ENCODE measurements at places on chromosomes 7 and 10.
A peak's percentile ranks its signal among the peaks of the same experiment; 100 is the strongest.

GRCh38 chr10:113987805-113988204 lies 55.9 kb upstream of the ADRB1 start:
- DNase-seq = no peak

DNA sequence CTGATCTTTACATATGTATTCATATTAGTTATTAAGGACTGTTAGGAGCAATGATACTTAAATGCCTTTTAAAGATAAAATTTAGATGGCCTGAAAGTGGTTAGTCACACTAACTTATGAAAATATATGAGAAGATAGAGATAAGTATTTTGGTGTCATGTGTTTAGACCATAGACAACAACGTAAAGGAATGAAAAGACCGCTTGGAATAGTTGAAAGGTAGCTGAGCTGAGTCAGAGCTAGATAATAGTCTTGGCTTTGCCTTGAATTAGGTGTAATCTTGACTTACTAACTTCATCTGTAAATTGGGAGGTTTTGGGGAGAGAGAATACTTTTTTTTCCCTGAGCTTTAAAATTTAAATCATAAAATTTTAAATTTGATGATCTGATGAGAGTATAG lies 127.0 kb downstream of the LYZL1 start:
- no peak for DNase-seq

GRCh38 chr7:158446706-158447105 lies 140.9 kb downstream of the PTPRN2 start:
- no peak for DNase-seq

DNA sequence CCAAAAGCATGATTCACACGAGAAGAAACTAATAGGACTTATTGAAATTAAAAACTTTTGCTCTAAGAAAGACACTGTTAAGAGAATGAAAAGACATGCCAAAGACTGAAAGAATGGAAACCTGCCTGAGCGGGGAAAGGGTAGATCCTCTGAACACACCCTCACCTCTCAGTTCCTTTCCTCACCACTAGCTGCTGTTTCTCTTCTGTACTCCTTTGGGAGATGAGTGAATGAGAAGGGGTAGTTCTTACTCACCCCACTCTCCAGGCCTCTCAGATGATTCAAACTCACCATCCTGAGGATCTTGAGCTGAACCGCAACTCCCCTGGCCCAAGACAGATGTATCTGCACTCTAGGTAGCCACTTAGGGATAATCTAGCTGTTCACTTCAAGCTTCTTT lies 41.9 kb downstream of the IQUB start:
- peak; percentile 2 for DNase-seq

DNA sequence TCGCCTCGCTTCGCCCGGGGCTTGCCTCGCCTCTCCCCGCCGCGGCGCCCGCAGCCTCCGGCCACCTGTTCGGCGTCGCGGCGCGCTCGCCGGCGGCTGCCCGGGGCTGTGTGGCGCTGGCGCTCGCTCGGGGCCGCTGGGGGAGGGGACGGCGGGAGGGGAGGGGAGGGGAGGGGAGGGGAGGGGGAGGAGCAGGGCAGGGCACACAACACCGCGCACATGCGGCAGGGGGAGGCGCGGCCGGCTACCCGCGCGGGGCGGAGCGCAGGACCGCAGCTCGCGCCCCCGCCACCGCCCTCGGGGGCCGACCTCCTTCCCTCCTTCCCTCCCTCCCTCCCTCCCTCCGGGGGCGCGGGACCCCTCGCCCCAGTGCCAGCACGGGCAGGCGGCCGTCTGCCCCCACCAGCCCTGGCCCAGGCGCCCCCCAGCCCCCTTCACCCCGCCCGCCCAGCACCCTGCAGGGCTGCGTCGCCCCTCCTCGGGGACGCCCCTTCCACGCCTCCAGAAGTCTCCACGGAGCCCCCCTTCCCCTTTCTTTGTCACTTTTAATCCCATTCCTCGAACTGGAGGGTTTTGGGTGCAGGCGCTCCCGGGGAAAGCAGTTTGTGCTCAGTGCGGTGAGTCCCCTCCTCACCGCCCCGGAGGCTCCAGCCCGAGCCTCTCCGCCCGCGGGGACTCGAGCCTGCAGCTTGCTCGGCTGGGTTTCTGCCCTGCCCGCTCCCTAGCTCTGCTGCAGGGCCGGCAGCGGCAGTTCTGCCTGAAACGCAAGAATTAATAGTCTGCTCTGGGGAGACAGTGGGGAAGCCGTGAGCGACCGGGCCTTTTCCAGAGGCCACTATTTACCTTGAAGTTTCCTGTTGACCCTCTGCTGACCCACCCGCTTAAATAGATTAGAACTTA lies at the start of gene PARD3:
TSS of gene PARD3 (minus strand) at position 112 of the 900 bp plus-strand sequence. CDS start 301 bp downstream, outside the sequence.
- peak; percentile 44 for DNase-seq

DNA sequence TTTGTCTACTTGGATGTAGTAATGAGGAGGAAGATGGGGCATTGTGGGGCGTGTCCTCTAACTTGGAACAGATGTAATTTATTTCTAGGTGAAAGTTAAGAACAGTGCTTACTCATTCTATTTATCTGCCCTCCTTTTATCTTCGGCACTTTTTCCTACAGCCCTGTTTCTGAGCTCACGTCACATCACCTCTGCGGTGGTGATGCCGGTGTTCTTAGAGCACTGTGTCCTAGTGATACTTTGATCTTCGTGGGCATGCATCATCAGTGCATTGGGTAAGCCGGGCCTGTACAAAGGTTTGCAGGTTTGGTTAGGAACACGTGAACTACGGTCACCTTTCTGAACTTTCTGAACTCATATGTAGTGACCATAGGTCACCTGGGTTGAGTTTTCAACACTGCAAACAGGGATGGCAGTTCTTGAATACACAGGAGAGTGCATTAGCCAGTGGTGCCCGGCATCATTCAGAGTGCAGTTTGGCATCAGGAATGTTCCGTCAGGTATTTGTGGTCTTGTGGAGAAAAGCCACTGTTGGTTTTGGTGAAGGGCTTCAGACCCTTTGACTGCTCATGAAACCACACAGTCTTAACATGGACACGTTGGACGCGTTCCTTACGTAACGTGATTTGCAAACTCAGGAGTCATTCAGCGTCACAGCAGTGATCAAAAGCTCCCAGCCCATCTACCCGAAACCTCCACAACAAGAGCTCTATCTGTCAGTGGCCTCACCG lies 5.6 kb downstream of the POR start:
- DNase-seq = no peak

- peak; percentile 51 for DNase-seq
These were observed 8.6 kb downstream of the WNT16 start for GRCh38 chr7:121337398-121337797.

DNA sequence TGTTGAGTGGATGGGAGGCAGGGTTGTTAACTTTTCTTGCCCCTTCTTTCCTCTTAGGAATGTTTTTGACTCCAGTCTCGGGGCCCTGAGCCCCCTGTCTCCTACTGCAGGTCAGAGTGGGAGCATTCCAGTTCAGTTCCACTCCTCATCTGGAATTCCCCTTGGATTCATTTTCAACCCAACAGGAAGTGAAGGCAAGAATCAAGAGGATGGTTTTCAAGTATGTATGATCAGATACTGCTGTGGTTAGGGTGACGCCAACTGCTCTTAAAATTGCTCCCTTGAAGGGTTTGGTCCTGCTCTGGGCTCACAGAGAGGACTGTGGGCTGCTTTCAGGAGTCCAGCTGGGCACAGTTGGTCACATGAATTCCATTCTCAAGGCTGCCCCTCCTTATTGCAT lies 22.0 kb downstream of the VWA2 start:
- no peak for DNase-seq

DNA sequence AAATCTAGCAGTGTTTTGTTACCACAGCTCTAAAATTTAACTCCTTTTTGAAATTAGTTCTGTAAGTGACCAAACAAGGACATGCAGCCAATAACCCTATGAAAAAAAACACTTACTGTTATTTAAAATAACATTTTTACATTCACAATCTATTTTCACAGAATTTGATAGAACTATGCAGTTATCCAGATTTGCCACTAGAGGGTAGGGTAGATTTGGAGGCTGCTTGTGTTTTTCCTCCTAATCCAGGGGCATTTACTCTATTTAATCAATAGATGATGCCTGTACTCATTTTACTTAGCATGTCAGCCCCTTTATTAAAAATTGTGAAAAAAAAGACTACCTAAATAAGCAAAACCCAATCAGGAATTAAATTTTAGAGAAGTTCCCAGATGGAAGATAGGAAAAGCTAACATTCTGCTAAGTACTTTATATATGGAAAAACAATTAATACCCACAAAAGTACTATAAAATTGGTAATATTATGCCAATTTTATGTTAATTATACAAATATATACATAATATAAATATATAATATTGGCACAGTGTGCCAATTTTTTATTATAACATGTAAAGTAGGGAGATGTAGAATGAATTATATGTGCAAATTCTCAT lies 18.1 kb upstream of the LIPK start:
- DNase-seq = no peak

DNA sequence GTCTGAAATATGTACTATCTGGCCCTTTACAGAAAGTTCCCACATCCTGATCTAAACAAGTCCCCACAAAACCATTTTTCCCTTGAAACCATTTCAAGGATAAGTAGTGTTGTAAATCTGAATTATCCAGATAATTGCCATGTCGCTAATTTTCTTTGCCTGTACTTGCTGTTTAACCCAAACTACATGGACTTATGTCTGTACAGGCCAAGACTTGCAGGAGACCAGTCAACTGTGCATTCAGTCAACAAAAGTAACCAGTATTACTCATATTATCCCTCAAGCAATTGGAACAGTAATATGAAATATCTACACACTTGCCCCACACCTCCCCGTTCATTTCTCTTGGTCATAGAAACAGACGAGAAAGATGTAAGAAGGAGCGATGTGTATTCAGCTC lies 347.8 kb upstream of the NFE2L3 start:
- no peak for DNase-seq

DNA sequence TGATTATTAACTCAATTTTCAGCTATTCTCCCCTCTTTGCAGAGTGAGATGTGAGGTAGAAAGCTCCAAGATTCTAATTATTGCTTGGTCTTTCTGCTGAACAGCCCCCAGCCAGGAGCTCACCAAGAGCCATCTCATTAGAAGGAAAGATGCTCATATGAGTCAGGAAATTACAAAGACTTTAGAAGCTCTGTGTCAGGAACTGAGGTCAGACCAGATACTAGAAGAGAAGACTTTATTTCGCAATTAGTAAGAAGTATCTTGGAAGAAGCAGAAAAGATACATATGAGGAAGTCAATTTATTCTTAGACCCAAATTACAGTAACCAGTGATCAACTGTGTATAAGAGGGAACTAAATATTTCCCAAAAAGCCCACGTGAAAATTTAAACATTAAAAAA lies 626.9 kb downstream of the ZWINT start:
- DNase-seq = no peak

GRCh38 chr7:121003986-121004685 lies 15.6 kb downstream of the CPED1 start:
- peak; percentile 3 for DNase-seq

DNA sequence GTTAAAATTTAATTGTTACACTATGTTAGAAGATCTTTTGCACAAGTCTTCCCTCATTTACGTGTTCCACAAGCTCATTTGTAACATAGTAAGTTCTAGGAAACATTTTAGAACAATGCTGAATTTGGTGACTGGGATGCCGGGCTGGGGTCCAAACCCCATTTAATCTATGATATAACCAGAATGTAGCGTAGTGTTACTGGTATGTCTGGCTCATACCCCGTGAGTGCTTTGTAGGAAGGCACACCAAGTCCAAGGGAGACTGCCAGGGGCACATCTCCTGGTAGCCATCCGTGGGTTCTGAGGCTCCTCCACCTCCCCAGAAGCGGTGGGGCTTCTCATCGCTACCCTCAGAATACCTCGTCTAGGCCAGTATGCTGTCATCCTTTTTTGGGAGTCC lies 21.3 kb upstream of the TMEM236 start:
- no peak for DNase-seq

DNA sequence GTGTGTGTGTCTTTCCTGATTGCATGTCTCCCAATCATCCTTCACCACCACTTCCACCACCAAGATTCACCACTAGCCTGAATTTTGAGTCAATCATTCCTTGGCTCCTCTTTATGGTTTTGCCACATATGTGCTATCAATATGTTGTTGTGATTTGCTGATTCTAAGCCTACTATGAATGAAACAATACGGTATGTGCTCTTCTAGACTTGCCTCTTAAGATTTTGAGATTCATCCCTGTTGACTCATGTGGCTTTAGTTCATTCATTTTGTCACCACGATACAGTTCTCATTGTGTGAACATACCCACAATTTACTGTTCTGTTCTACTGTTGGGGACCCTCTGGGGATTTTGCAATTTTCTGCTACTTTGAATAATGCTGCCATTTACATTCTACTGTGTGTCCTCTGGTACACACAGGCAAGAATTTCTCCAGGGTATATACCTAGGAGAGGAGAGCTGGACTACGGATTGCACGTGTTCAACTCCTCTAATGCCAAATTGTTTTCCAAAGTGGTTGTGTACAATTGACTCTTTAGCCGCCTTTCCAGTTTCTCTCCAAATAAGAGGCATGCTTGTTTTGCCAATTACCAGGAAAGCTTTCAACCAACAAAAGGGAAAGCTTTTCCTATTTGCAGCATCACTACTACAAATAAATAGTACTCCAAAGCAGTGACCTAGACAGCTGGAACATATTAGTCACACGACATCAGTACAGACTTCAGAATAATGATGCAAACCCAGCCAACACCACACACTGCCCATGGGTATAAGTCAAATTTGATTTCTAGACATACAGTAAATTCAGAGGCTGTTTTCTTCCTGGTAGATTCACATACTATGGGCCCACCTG lies 30.0 kb downstream of the SGMS1 start:
- DNase-seq = no peak

DNA sequence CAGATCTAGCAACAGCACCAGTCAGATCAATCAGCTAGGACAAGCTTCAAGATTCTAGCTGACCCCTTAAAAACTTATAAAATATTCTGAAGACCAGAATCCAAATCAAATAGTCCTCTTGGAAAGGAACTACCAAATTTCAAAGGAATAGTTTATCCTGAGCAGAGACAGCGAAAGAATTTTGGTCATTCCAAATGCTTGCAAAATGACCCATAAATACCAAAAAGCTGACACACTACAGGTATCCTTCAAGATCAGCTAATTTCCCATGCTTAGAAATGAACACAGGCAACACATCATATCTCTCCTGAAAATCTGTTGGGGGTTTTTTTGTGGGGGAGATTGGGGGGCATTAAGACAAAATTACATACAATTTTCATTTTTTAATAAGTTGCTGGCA lies 78.8 kb downstream of the PDSS1 start:
- DNase-seq = no peak

GRCh38 chr7:55550841-55551537 lies 21.3 kb downstream of the VOPP1 start:
- no peak for DNase-seq

All from NCI-H524 (cell line).